ENCODE measurements at places on chromosomes 11 and 22. TPM values are rescaled to one million over a fixed set of nuclear protein-coding genes. Genes with fewer than 3 reads are reported as not detected.

CD3E gene
- not detected for total RNA-seq

KIF18A gene
- total RNA-seq: 46.8 TPM

BIRC3 gene
- 4.8 TPM for total RNA-seq

MAJIN gene
- total RNA-seq: not detected

TMEM225 gene
- total RNA-seq: not detected

FAM227A gene
- 1.3 TPM for total RNA-seq

FDX1 gene
- 12.9 TPM for total RNA-seq

OR6T1 gene
- not detected for total RNA-seq

PARVG gene
- 0.48 TPM for total RNA-seq

PHETA2 gene
- total RNA-seq: 5.2 TPM

GRCh38 chr11:12800032-12800671 lies 125.9 kb downstream of the TEAD1 start:
- DNase-seq: peak; percentile 74

DNA sequence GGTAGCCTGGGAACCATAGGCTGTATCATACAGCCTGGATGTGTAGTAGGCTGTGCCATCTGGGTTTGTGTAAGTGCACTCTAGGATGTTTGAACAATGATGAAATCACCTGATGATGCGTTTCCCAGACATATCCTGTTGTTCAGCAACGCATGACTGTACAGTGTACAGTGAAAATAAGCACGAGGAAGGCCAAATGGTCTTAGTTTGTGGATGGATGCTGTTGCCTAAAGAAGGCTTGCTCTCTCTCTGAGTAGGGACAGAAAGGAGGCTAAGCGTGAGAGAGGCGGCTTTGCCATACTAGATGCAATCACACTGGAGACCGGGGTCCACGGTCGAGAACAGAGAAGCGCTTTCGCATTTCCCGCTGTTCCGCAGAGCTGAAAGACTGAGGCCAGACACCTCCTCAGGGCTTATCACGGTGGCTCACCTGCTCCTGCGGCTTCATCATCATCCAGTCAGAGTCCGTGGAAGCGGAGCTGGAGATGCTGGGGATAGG lies 27.6 kb upstream of the APLP2 start:
- peak; percentile 66 for DNase-seq

DNA sequence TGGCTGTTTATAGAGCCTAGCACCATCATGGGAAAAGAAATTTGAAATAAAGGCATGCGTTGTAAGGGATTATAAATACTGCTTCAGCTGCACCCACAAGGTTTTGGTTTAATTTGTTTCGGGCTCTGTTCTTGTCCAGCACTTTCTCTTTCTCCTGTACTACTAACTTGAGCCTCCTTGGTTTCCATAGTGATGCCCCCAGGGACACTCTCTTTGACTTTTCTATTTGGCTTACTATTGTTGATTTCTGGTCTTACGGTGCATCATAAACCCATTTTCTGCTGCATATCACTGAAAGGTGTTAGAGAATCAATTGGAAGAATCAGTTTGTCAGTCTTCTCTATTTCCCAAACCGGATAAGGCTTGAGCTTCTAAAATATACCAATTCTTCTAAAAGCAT lies 1674.3 kb upstream of the RAG2 start:
- DNase-seq: no peak

- DNase-seq: peak; percentile 20
These were observed 24.1 kb downstream of the ZNRF3 start for GRCh38 chr22:28907311-28908008.

GRCh38 chr22:22847241-22847640 lies 40.4 kb upstream of the IGLL5 start:
- no peak for DNase-seq

DNA sequence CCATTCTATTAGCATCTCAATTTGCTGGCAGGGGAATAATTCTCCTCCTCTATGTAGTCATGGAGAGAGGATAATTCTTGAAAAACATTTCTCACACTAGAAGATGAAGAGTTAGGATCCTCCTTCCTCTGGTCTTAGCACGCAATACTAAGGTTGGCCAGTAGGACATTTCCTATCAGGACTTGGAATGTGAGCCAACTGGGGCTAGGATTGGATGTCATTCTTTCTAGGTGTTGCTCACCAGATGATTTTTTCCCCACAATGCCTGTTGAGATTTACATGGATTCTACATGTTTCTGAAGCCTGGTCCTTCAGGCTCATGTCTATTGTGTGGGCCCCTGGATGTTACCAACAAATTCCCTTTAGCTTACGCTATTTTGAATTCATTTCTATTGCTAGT lies 28.0 kb downstream of the SLN start:
- peak; percentile 26 for DNase-seq

DNA sequence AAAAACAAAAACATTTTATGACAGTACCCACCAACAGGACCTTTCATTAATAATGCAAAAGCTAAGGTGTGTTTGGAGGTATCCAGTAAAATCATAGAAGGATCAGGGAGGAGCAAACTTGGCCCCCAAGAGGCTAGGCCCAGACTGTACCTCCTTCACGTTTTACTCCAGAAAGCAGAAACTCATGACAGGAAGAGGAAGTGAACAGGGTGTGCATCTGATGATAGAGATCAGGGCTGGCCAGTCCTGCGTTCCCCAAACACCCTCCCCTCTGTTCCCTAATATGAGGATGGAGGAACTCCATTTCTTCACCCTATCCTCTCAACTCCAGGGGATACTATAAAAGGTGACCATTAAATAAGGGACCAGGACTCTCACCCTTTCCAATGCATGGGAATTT lies 10.2 kb upstream of the MS4A12 start:
- no peak for DNase-seq

- peak; percentile 95 for DNase-seq
These were observed at the start of gene TRIM5 for GRCh38 chr11:5684646-5685362. Gene TRIM5 (minus strand): TSS chr11:5685074. CDS start chr11:5680177, 4,897 bp downstream.

DNA sequence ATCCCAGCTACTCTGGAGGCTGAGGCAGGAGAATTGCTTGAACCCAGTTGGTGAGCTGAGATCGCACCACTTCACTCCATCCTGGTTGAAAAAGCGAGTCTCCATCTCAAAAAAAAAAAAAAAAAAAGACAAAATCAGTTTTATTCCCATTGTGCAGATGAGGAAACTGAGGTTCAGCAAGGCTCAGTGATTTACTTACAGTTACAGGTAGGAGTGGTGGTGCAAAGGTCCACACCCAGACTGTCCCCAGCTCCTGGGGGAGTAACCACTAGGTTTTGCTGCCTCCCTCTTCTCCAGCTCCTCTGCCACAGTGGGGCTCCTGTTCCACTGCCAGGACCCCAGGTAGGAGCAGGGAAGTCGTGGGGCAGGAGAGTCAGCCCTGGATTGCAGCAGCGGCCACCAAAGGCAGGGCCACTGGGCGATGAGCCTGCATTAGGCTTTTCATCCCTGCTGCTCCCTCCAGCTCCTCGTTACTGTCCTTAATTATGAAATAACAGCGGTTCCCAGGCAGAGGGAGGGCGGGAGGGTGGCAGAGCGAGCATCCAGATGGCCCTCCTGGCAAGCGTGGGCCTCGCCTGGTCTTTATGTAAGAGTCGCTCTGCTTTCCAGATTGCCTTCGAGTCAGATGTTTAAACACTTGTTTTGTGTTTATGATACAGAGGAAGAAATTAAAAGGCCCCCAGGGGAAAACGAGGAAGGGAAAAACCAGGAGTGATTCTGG lies 15.5 kb upstream of the RASD2 start:
- peak; percentile 50 for DNase-seq

DNA sequence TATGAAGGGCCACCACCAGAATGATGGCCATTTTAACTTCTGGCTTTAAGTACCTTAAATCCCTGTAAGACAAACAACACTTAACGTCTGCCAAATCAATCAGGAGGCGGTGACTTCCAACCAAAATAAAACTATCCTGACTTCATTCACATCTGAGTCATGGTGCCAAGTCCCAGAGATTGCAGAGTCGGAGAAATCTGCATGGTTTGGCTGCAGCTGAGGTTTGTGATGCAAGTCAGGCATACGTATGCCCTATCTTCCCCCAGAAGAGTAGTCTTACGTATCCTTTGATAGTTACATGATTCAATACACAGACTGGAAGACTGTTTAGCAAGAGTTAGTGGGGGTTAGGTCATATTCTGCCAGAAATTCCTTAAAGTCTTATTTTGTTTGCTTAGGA lies 1.7 kb upstream of the GAB2 start:
- peak; percentile 80 for DNase-seq

DNA sequence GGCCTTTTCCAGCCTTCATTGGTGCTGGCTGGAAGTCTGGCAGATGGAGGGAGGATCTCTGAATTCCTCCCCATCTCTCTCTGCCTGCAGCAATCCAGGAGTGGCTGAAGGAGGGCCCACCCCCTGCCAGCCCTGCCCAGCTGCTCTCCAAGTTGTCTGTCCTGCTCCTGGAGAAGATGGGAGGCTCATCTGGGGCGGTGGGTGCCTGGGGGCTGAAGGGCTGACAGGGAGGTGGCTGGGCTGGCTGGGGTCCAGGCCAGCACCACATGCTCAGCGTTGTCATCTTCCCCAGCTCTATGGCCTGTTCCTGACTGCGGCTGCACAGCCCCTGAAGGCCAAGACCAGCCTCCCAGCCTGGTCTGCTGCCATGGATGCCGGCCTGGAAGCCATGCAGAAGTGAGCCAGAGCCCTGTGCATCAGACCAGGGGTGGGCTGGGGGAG lies 12.2 kb downstream of the TKFC start:
- DNase-seq: peak; percentile 85

DNA sequence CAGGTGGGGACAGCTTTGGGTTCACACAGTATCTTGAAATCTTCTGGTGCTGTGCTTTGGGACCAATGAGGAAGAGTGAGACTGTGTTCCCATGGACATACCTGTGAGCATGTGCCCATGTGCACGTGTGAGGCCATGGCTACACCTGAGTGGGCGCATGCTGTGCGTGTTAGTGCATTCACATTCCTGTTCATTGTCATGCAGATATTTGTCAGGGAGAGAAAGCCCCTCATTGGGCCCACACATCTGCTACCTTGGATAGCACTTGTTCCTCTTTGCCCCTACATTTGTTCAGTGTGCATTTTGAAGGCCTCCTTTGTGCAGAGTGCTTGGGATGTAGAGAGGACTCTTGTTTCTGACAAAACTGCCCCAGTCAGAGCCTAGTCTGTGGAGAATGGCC lies 154.3 kb upstream of the E2F8 start:
- no peak for DNase-seq

DNA sequence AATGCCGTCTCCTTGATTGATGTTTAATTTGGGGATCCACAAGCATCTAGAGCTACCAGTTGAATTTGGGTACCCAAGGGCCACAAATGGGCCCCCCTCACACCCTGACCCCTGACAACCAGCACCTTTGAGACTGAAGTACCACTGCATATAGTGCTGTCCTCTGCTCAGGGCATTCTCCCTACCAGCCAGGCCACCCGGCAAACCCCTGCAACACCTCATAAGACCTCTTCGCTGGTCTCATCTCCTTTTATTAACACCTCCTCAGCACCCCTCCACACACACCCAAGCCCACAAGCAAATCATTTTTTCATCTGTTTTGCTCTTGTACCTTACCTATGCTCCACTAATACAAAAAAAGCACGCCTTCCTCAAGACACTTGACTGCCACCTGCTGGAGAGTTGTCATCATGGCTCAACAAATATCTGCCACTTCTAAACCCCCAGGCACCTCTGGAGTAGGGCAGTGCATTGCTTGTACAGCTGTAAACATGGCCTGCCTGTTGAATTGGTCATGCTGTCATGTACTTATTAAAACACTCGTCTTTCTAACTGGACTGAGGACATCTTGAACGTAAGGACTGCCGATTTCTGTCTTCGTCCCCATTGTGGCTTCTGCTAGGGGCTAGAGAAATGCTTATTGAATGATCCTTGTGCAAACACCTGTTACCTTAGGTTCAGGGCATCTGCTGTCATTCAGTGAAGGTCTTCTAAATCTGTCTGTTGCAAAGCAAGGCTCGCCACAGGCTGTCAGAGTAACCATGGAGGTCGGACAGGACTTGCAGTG lies 66.5 kb downstream of the BMAL1 start:
- peak; percentile 71 for DNase-seq

- DNase-seq: no peak
These were observed 14.3 kb downstream of the FGF3 start for GRCh38 chr11:69804769-69805508.

- no peak for DNase-seq
These were observed 1.2 kb upstream of the IL18 start for GRCh38 chr11:112165049-112165448.

DNA sequence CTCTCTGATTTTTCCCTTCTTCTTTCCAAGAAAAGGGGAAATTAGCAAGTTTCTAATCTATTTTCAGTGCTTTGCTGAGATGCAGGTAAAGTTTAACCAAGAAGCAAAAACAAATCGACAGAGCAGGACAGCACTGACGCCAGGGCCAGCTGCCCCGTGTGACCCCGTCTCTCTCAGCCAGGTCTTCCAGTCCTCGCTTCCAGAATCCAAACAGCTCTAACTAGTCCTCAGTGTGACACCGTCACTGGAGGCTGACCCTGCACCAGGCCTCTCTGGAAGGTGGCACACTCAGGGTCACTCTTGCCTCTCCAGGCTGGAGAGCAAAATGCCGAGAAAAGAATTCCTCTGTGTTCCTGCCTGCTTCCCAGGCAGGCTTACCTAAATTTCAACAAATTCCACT lies 44.8 kb downstream of the SHANK2 start:
- DNase-seq: no peak

GRCh38 chr11:42631220-42631843 lies 680.5 kb upstream of the API5 start:
- no peak for DNase-seq

DNA sequence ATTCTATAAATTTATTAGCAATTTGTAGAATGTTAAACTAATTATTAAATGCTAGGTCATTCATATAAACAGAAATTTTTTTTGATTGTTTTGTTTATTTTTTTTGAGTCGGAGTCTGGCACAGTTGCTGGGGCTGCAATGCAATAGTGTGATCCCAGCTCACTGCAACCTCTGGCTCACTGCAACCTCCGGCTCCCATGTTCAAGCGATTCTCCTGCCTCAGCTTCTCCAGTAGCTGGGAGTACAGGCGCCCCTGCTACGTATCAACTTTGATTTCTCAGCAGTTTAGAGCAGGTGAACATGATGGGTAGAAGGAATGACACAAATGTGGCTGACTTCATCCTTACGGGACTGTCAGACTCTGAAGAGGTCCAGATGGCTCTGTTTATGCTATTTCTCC lies at the start of gene OR8H3:
Gene OR8H3 (plus strand): TSS at position 301 of the 400 bp plus-strand sequence. CDS start 0 bp downstream, at position 301.
- DNase-seq: no peak

- no peak for DNase-seq
These were observed 18.4 kb upstream of the RPS3 start for GRCh38 chr11:75380716-75381420.

- no peak for DNase-seq
These were observed 44.2 kb upstream of the POU2AF1 start for GRCh38 chr11:111423250-111423615.

- peak; percentile 85 for DNase-seq
These were observed at the start of gene ENDOD1 for GRCh38 chr11:95089620-95090542. Gene ENDOD1 (plus strand): TSS chr11:95089846. CDS start chr11:95089928, 82 bp downstream.

- peak; percentile 3 for DNase-seq
These were observed 116.6 kb downstream of the LARGE1 start for GRCh38 chr22:33803371-33804282.

Measured in RPMI7951 (cell line).